ENCODE measurements at places on chromosomes 2 and 18.
A peak's percentile ranks its signal among the peaks of the same experiment; 100 is the strongest.

GRCh38 chr18:79613186-79613931 is 66.2 kb upstream of the CTDP1 start:
- no peak for DNase-seq

DNA sequence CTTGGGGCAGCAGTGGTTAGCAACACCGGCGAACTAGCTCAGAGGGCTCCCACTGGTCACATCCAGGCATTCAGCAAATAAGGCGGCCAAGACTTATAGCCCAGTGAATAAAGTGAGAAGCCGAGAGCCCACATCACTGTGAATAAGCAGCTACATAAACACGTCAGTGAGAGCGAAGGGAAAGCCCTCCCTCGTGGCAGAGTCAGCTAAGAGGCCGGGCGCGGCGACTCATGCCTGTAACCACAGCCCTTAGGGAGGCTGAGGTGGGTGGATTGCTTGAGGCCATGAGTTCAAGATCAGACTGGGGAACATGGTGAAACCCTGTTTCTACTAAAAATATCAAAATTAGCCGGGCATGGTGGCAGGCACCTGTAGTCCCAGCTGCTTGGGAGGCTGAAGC is 5.2 kb downstream of the D2HGDH start:
- no peak for DNase-seq

DNA sequence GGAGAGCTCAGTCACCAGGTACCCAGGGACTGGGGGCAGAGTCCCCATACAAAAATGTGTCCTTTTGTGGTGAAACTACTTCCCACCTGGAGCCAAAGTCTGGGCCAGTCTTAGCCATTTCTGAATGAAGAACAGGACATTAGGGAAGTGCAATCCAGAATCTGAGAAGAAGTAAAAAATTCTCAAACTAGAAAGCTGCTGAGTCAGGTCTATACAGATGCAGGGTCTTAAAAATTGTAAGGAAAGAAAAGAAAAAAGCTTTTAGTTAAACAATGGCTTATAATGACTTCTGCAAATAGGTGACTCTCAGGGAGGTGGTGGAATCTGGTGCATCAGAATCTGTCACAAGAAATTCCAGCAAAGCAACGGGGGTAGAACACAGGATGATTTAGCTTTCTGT is 13.5 kb downstream of the ZBTB7C start:
- DNase-seq = no peak

- no peak for DNase-seq
These were observed 193.2 kb upstream of the TPO start for GRCh38 chr2:1219901-1220573.

- DNase-seq = no peak
These were observed 31.8 kb downstream of the RNU4ATAC start for GRCh38 chr2:121562269-121563176.

DNA sequence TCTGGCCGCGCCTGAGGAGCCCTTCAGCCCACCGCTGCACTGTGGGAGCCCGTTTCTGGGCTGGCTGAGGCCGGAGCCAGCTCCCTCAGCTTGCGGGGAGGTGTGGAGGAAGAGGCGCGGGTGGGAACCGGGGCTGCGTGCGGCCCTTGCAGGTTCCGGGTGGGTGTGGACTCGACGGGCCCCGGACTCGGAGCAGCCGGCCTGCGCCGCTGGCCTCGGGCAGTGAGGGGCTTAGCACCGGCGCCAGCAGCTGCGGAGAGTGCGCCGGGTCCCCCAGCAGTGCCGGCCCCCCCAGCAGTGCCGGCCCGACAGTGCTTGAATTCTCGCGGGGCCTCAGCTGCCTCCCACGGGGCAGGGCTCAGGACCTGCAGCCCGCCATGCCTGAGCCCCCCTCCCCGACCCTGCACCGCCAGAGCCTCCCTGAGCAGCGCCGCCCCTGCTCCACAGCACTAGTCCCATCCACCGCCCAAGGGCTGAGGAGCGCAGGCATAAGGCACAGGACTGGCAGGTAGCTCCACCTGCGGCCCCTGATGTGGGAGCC is 534.2 kb downstream of the ZNF804A start:
- no peak for DNase-seq

GRCh38 chr2:10655499-10656225 is 34.1 kb downstream of the NOL10 start:
- no peak for DNase-seq

DNA sequence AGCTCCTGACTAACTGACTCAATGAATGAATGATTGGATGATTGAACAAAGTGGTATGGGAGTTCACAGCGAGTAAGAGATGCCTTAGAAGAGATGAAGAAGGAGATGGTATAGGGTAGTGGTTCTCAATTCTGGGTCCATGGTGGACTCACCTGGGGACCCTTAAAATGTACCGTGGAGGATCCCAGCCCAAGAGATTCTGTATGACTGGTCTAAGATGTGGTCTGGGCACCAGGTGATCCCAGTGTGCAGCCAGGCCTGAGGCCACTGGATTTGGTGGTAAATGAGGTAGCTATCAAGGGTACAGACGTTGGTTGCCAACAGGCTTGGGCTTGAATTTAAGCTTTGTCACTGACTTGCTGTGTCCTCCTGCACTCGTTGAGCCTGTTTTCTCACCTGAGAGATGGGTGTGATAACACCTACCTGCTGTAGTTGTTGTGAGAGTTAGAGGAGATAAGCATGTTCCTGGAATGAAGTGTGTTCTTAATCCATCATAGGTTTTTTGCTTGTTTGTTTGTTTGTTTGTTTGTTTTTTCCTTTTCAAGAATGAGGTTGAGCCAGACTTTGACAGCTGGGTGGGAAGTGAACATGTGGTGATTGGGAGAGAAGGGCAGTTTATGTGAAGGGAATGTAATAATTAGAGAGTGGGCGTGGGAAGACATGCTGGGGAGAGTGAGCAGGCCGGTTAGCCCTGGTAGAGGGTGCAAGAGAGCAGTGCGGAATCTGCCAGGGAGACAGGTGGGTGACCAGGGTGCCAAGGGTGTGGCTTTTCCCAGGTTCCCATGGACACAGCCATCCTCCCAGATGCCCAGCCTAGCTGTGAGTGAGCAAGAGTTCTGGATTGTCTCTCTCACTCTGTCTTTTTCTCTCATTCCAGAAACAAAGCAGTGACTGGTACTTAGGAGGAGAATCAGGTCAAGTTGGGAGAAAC is 31.4 kb upstream of the IL1B start:
- no peak for DNase-seq

- no peak for DNase-seq
These were observed 80.3 kb downstream of the CAMKMT start for GRCh38 chr2:44442019-44442418.

GRCh38 chr18:79760881-79761280 is 36.9 kb upstream of the KCNG2 start:
- no peak for DNase-seq

DNA sequence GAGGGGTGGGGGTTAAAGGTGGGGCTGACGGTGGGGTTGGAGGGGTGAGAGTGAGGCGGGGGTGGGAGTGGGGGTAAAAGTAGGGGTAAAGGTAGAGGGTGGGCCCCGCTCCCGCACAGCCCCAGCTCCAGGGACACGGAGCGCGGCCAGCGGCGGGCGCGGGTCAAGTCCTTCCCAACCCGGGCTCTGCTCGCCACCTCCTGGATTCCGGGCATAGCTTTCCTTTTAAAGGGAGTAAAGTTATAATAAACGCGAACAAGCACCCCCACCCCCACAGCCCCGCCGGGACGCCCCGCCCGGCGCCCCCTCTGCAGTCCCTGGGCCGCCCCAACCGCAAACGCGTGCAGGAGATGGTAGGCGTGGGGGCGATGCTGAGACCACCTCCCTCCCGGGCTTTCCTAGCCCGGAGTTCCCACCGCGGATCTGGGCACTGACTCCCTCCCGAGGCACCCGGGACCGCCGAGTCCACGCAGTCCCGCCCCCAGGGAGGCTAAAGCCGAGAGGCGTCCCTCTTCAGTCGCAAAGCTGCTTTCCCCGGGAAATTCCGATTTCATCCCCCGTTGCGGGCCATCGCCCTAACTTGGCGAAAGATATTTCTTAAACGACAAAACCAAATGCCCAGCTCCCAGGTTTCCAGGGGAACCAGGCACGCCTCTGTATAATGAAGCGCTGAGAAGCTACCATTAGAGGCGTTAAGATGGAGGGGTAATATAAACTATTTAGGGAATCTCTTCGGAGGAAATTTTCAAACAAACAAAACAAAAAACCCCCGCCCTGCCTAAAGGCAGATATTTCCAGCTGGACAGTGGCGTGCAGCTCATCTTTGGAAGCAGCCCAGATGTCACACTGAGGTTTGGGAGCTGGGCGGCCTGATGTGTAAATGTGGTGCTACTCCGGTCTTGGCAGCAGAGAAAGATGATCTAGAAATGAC is at the start of gene LIMS2:
TSS of gene LIMS2 (minus strand) at position 200 of the 931 bp plus-strand sequence. CDS start 506 bp downstream, outside the sequence.
- no peak for DNase-seq

GRCh38 chr2:11910971-11911370 is 164.5 kb downstream of the LPIN1 start:
- no peak for DNase-seq

GRCh38 chr2:234564699-234565098 is 67.8 kb upstream of the ARL4C start:
- DNase-seq = no peak

- no peak for DNase-seq
These were observed 103.8 kb downstream of the WDPCP start for GRCh38 chr2:63484481-63484880.

DNA sequence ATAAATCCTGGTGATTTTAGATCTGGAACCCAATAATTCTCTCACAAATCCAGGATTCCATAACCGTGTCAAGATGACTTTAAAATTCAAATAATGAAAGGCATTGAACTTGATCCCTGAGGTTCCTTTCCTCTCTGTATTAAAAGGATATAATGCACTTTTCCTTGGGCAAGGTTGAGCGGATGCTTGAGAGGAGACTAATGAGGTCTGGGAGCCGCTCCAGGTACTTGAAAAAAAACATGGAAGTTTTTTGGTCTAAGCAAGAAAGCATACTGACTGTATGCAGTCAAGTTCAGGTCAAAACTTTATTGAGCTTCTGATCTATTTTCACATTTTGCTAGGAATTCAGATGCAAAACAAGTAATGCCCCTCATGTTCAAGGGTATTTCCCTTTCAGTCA is 318.5 kb downstream of the RAD51AP2 start:
- DNase-seq = no peak

DNA sequence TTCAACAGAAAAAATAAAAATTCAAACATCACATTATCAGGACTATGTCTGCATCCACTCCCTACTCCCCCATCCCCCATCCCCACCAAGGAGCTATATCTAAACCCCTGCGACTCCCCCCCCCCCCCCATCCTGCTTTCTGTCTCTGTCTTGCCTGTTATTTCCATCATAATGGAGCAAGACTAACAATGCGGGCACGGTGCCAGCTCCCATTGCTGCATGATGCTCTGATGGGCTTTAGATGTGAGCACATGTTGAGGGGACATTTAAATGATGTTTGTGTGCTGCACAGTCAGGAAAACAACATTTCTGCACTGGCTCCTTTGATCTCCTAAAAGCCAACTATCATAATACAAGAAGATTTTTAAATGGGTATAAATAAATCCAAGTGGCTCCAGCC is 644.2 kb upstream of the SETBP1 start:
- DNase-seq = no peak

DNA sequence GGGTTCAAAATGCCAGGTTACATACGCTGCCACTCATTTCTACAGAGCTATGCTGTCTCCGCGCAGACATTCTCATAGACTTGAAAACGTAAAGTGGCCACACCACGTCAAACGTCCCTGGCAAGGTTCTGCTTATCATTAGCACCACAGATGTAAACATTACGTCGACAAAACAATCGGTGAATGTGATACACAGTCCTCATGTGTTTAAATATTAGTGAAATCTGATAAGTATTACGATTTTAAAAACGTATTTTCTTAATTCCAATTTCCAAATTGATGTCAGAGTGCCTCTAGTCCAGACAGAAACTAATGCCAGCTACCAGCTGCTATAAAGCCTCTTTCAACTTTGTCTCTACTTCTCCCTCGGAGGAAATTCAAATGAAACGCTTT is 1.2 kb downstream of the STK17B start:
- no peak for DNase-seq

DNA sequence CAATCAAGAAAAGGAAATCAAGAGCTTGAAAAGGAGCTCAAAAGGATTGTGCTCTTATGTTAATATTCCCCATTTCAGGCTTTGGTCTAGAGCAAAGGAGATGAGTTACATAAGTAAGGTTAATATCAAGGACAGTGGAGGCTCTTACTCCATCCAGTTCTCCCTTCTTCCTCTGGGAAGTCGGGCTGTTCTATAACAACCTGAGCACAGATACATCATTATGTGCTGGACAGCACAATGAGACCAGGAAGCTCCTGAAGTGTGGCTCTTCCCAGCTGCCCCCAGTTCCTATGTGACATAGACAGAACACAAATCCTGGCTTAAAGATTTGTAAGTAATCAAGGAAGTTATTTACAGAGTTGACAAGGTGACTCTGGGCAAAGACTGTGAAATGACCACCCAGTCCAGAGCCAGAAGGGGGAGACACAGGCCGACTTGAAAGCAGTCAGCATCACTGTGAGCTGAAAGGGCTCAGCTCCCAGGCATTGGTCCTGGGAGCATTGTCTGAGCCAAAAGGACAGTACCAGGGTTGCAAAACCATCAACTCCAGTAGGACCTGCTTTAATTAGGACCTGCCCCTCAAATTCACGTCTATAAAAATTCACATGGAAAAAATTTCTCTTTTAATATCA is 917.6 kb upstream of the ACVR2A start:
- peak; percentile 27 for DNase-seq

GRCh38 chr2:96913398-96914202 is 43.7 kb upstream of the SEMA4C start:
- no peak for DNase-seq

DNA sequence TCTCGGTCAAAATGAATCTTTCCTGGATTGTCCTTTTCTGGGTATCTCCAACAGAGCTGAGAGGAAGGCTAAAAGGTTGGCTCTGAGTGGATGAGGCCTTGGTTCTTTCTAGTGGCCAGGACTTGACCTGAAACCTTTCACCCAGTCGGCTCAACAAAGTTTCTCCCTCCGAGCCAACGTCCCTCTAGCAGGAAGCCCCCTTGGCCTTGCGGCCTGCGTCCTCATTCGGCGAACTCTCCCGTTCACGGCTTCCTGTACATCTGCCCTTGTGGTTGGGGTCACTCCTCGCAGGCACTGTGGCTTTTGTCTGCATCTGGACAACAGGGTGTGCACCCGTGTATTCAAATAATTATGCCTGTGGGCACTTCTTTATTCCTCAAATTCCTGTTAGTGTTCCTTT is 9.4 kb upstream of the SIX3 start:
- no peak for DNase-seq

DNA sequence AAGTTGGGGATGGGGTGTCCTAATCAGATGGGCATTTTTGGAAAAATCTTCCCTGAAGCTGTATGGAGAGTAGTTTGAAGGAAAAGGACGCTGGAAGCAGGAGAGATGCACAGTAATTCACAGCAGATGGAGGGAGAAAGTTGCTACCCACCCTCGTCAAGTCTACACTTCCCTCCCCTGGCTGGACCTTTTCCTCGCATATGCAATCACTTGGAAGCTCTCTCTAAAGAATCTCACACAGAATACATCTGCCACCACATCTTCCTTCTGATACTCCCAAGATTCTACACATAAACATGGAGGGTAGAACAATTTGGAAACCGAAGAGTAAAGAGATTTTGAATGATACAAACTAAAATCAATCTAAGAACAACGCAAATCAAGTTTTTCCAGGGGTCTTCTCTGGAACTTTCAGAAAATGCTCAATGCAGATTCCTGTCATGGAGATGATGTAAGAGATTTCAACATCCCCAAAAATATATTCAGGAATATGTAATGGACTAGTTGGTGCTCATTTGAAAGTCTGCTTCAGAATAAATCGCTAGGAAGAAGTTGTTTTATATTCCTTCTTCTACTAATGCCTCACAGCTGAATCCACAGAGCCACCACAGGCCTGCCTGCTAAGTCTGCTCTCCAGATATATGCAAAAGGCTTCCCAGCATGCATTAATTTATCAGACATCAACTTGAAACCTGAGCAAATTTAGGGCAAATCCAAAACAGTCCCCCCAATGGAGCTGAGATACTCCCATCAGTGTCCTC is 291.5 kb downstream of the LRATD1 start:
- DNase-seq = no peak
